ENCODE measurements at places on chromosomes 4 and X. TPM values are rescaled to one million over a fixed set of nuclear protein-coding genes. Genes with fewer than 3 reads are reported as not detected.

- H3K4me1 ChIP-seq: no peaks in the 10 kb centered on the region
- peaks cover 7% of the 10 kb centered on the region for H3K36me3 ChIP-seq
- H3K27me3 ChIP-seq: no peaks in the 10 kb centered on the region
- H3K4me3 ChIP-seq: no peak overlapping the region
- no peak overlapping the region for H3K27ac ChIP-seq
- DNase-seq: no peak
These were observed 94.4 kb downstream of the IL15 start for GRCh38 chr4:141730805-141731204.

The OTC gene
- 0.23 TPM for total RNA-seq

DNA sequence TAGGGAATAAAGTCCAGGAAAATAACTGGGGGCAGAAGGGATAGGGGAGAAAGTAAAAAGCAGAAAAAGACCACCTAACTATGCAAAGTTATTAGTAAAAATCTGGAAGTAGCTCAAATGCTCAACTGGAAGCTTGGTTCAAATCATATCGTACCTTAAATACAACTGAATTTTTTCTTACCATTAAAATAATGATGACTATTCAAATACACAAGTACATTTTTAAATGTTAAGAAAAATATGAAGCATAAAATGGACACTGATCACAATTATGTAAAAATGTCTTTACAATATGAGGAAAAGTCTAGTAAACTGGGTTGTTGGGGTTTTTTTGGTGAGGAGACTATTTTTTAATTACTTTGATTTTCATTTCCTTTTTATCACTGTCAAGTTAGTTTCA lies 3.1 kb downstream of the BRWD3 start:
- no peak overlapping the region for H3K27ac ChIP-seq
- H3K4me1 ChIP-seq: no peaks in the 10 kb centered on the region
- no peak overlapping the region for H3K4me3 ChIP-seq
- H3K36me3 ChIP-seq: no peaks in the 10 kb centered on the region
- H3K27me3 ChIP-seq: no peaks in the 10 kb centered on the region
- no peak for DNase-seq

DNA sequence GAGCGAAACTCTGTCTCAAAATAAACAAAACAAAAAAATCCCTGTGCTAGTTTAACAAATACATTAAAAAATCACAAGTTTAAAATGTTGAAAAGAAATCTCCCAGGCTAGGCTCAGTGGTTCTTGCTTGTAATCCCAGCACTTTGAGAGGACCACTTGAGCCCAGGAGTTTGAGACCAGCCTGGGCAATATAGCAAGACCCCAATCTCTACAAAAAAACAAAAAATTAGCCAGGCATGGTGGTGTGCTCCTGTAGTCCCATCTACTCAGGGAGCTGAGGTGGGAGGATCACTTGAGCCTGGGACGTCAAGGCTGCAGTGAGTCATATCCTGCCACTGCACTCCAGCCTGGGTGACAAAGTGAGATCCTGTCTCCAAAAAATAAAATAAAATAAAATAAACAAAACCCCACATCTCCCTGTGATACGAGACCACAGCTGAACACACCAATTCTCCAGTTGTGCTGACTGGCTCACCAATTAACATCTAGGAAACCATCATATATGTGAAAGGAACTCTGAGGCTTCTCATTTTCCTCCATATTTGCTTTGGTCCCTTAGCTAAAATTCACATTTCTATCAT lies 7.3 kb downstream of the RPS4X start:
- H3K27ac ChIP-seq: no peak overlapping the region
- no peak overlapping the region for H3K4me3 ChIP-seq
- no peaks in the 10 kb centered on the region for H3K27me3 ChIP-seq
- H3K36me3 ChIP-seq: peaks cover 4% of the 10 kb centered on the region
- no peak for DNase-seq

- DNase-seq: no peak
- H3K27ac ChIP-seq: no peak overlapping the region
- H3K4me1 ChIP-seq: no peaks in the 10 kb centered on the region
- no peaks in the 10 kb centered on the region for H3K36me3 ChIP-seq
- H3K27me3 ChIP-seq: no peaks in the 10 kb centered on the region
These were observed 701.0 kb upstream of the PITX2 start for GRCh38 chr4:111323916-111324315.

DNA sequence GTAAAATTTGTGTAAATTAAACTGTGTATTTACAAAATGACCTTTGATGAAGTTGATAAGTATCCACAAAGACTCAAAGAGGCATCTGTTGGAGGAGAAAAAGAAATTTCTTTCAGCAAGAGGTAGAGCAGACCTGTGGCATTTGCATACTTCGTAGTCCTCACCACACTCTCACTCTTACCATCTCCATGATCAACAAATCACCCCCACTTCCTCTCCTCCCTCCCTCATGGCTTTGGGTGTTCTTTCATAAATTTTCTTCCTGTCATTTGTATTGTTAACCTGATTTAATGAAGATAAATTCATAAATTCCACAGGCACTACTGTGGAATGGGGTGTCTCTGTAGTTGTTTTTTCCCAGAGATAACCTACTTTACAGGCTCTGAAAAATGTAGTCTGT lies 366.5 kb downstream of the ZNF674 start:
- H3K4me1 ChIP-seq: no peaks in the 10 kb centered on the region
- H3K4me3 ChIP-seq: no peak overlapping the region
- no peak overlapping the region for H3K27ac ChIP-seq
- H3K27me3 ChIP-seq: no peaks in the 10 kb centered on the region
- H3K36me3 ChIP-seq: no peaks in the 10 kb centered on the region

GRCh38 chrX:148426467-148426866 lies 74.0 kb upstream of the AFF2 start:
- no peaks in the 10 kb centered on the region for H3K27me3 ChIP-seq
- H3K4me1 ChIP-seq: no peaks in the 10 kb centered on the region

The GC gene
- not detected for total RNA-seq

Measured in aorta (tissue), 5 donors.